ENCODE measurements at places on chromosomes 7 and 10.

DNA sequence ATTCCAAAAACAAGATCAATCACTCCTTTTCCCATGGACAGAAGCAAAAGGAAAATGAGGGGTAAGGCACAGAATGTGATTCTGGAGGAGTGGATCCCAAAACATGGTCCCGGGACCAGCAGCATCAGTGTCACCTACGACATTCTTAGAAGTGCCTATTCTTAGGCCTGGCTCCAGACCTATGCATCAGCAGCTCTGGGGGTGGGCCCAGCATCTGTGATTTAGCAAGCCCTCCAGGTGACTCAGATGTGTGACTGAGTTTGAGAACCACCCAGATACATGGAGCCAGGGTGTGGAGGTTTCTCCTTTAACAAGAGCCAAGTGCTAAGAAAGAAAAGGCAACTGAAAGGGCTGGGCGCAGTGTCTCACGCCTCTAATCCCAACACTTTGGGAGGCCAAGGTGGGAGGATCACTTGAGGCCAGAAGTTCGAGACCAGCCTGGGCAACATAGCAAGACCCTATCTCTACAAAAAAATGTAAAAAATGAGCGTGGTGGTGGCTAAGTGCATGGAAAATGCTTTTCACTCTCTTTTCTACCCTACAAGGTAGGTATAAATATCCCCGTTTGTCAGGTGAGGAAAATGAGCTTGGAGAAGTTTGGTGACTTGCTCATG, 17.1 kb upstream of the ARPC1A start:
- H3K36me3 ChIP-seq: no peaks in the 10 kb centered on the region
- peaks cover 2% of the 10 kb centered on the region for H3K4me1 ChIP-seq
- no peak overlapping the region for H3K27ac ChIP-seq
- H3K4me3 ChIP-seq: no peak overlapping the region
- peaks cover 53% of the 10 kb centered on the region for H3K27me3 ChIP-seq

- no peaks in the 10 kb centered on the region for H3K27me3 ChIP-seq
- peaks cover 46% of the 10 kb centered on the region for H3K4me1 ChIP-seq
- H3K36me3 ChIP-seq: peaks cover 2% of the 10 kb centered on the region
- no peak for DNase-seq
Measured at GRCh38 chr7:37109016-37109683, 339.5 kb downstream of the ELMO1 start.

- H3K4me1 ChIP-seq: no peaks in the 10 kb centered on the region
- no peak overlapping the region for H3K27ac ChIP-seq
- H3K4me3 ChIP-seq: no peak overlapping the region
- DNase-seq: no peak
- no peaks in the 10 kb centered on the region for H3K36me3 ChIP-seq
Measured at GRCh38 chr7:95608359-95609173, 12.2 kb upstream of the PDK4 start.

DNA sequence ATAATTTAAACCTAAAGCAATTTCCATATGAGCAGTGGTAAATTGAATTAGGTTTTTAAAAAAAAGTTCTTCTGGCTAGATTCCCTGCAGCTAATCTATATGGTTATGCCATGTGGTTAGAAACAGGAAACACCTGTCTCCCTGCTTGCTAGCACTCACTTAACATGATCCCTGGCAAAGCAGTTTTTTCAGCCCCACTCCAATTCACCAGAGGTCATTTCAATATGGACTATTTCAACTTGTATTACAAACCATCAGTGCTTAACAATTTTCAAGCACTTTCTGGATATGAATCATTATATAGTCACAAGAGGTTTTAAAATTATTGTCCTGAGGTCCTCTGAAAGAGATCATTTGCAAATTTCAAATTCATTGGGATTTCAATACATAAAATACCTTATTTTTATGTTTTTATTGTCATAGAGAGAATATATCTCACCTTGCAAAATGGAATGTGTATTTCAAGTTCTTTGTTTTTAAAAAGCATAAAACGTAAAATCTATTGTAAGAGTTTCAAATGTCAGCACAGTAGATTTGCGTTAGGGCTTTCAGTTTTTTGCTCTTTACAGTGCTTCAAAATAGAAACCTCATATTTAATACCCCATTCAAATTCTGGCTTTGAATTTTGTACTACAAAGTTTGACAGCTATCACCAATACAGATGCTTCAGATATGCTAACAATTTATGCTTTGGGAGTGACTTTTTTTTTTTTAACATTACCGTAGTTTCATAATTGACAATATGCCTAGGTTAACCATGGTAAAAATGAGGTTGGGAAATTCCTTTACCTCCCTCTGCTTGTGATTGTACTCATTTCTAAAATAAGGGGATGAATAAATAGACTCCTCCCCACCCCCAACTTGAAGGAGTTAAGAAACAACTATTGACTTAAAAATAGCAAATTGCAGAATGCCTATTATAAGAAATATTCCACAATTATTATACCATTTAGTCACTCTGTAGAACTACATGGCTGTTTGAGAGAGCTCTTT, 117.5 kb upstream of the HGF start:
- H3K27me3 ChIP-seq: no peaks in the 10 kb centered on the region
- DNase-seq: no peak
- no peaks in the 10 kb centered on the region for H3K4me1 ChIP-seq
- H3K36me3 ChIP-seq: no peaks in the 10 kb centered on the region
- H3K4me3 ChIP-seq: no peak overlapping the region

DNA sequence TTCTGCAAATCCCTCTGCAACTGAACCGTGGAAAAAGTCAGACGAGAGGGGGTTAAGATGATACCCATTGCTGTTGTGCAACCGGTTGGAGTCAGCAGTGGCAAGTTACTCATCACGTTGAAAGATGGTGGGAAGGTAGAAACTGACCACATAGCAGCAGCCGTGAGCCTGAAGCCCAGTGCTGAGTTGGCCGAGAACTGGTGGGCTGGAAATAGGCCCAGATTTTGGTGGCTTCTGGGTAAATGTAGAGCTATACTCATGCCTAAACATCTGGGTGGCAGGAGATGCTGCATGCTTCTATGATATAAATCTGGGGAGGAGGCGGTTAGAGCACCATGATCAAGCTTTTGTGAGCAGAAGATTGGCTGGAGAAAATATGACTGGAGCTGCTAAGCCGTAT, 78.6 kb downstream of the ARL5B start:
- no peaks in the 10 kb centered on the region for H3K36me3 ChIP-seq
- H3K27ac ChIP-seq: no peak overlapping the region
- no peak for DNase-seq
- H3K4me1 ChIP-seq: no peaks in the 10 kb centered on the region

DNA sequence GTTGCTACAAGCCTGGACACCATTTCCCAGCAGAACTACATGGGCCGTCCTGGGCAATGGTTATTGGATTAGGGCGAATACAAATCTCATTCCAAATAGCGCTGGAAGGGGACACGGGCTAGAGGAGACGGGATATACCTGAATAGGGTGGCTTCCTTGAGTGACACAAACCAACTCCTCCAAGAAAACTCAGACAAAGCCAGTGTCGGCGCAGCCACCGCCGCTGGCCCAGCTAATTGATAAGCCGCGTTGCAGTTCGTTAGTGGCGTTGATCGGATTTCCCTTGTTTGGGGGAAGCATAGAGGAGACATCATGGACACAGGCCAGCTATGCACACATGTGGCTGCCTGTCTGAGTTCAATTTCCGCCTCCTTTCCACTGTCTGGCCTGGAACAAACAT, 55.7 kb downstream of the EBF3 start:
- H3K36me3 ChIP-seq: no peaks in the 10 kb centered on the region
- no peak overlapping the region for H3K27ac ChIP-seq
- no peaks in the 10 kb centered on the region for H3K4me1 ChIP-seq
- no peak for DNase-seq

- H3K27ac ChIP-seq: no peak overlapping the region
- no peaks in the 10 kb centered on the region for H3K27me3 ChIP-seq
- H3K4me1 ChIP-seq: no peaks in the 10 kb centered on the region
- H3K36me3 ChIP-seq: no peaks in the 10 kb centered on the region
- H3K4me3 ChIP-seq: no peak overlapping the region
- no peak for DNase-seq
Measured at GRCh38 chr7:68730194-68730593, 868.1 kb upstream of the AUTS2 start.

DNA sequence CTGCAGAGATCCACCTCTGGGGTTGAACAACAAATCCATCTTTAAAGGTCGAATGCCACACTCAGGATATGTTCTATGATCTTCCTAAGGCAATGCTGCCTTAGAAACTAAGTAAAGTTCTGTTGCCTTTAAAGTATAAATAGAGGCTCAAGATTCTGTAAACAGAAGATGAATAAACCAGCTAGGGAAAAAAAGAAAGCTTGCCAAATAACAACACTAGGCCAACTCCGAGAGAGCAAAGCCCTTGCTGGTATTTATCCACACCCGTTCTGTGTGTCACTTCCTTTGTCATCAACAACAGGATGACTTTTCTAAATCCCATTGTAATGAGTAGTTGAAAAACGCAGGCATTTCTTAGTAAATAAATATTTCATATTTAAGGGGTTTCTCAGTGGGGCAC, 330.0 kb upstream of the GLI3 start:
- H3K27ac ChIP-seq: no peak overlapping the region
- no peaks in the 10 kb centered on the region for H3K36me3 ChIP-seq
- H3K27me3 ChIP-seq: no peaks in the 10 kb centered on the region
- DNase-seq: no peak

DNA sequence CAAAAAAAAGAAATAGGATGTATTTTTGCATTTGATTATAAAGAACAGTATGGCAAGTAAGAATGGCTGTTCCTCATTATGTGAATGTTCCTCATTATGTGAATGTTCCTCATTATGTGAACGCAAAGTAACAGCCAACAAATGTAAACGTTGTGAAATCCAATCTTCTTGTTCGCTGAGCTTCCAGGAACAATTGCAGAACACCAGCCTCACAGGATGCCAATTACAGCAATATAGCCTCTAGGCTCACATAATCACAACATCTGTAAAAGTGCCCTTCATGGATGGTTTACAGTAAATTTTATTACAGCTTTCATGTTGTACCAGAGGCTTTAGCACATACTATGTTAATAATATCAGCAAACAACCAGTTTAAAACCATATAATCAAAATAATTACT, 71.6 kb downstream of the THSD7A start:
- no peak overlapping the region for H3K4me3 ChIP-seq
- no peaks in the 10 kb centered on the region for H3K36me3 ChIP-seq
- no peak overlapping the region for H3K27ac ChIP-seq
- no peak for DNase-seq
- H3K4me1 ChIP-seq: no peaks in the 10 kb centered on the region
- no peaks in the 10 kb centered on the region for H3K27me3 ChIP-seq

GRCh38 chr10:104816501-104816900, 175.4 kb downstream of the SORCS3 start:
- peaks cover 8% of the 10 kb centered on the region for H3K27me3 ChIP-seq
- no peak overlapping the region for H3K27ac ChIP-seq
- no peak for DNase-seq
- H3K4me3 ChIP-seq: no peak overlapping the region
- H3K4me1 ChIP-seq: peaks cover 3% of the 10 kb centered on the region

- DNase-seq: no peak
- no peaks in the 10 kb centered on the region for H3K4me1 ChIP-seq
- H3K27ac ChIP-seq: no peak overlapping the region
- H3K4me3 ChIP-seq: no peak overlapping the region
Measured at GRCh38 chr10:62866451-62866850, 50.3 kb upstream of the EGR2 start.

DNA sequence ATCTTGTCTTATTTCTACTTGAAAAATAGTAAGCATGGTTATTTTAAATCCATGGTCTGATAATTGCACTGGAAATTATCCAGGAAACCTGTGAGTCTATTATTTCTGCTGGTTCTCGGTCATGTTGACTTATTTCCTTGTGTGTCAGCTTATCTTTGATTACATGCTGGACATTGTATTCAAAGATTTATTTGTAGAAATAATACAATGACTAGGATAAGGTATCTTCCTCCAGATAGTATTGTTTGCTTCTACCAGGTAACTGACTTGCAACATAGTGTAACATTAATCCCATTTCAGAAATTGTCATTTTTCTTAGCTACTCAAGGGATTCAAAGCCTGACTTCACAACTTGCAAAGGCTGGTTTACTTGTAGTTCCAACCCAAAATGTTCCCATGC, 33.4 kb downstream of the PLXNA4 start:
- no peaks in the 10 kb centered on the region for H3K36me3 ChIP-seq
- no peak overlapping the region for H3K27ac ChIP-seq
- H3K4me1 ChIP-seq: peaks cover 3% of the 10 kb centered on the region

DNA sequence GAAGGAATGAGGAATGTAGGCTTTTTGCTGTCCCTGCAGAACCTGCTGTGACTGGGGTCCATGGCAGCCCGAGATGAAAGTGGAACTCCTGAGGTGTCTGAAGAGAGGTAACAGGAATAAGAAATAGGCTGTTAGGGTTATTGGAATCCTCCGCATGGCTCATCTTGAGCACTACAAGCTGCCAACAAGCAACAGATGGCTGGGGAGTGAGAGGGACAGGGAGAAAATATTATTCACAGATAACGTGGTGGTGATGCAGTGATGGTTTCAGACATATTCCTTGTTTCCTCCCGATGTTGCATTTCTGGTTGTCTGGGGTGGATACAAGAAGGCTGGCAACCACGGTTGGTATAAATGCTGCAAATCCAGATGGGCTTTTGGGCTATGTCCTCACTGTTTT, 46.1 kb downstream of the AP3M1 start:
- no peak for DNase-seq
- H3K4me1 ChIP-seq: peaks cover 4% of the 10 kb centered on the region
- no peaks in the 10 kb centered on the region for H3K27me3 ChIP-seq
- H3K4me3 ChIP-seq: no peak overlapping the region

DNA sequence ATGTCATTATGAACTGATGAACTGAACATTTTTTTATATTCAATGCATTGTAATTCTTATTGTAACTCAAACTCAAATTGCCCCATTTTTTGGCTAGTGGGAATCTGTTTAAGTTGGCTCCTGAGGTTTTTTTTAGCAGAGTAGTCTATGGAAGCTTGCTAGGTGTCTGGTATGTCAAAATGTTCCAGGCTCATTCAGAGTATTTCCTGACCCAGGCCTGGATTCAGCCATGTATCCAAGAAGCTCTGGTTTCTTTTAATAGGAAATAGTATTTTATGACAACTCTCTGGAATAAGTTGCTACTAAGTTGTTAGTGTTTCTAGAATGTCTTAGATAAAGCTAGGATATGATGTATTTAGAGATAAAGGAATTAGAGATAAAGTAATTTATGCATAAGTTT, 288.0 kb downstream of the ARL4A start:
- no peak overlapping the region for H3K27ac ChIP-seq
- H3K4me3 ChIP-seq: no peak overlapping the region
- no peaks in the 10 kb centered on the region for H3K4me1 ChIP-seq
- H3K36me3 ChIP-seq: no peaks in the 10 kb centered on the region

- H3K4me1 ChIP-seq: peaks cover 9% of the 10 kb centered on the region
- no peaks in the 10 kb centered on the region for H3K36me3 ChIP-seq
- H3K27me3 ChIP-seq: no peaks in the 10 kb centered on the region
- H3K4me3 ChIP-seq: no peak overlapping the region
- DNase-seq: no peak
- H3K27ac ChIP-seq: no peak overlapping the region
Measured at GRCh38 chr7:135224027-135224426, 9.6 kb upstream of the STRA8 start.

GRCh38 chr10:86306628-86307278, 59.8 kb downstream of the GRID1 start:
- no peaks in the 10 kb centered on the region for H3K36me3 ChIP-seq
- peaks cover 56% of the 10 kb centered on the region for H3K27me3 ChIP-seq
- no peak overlapping the region for H3K4me3 ChIP-seq

- H3K4me3 ChIP-seq: peak overlapping the region; percentile 0
- no peak overlapping the region for H3K27ac ChIP-seq
- peaks cover 43% of the 10 kb centered on the region for H3K36me3 ChIP-seq
Measured at GRCh38 chr10:130171196-130171595, 35.0 kb downstream of the GLRX3 start.

- H3K4me1 ChIP-seq: peaks cover 26% of the 10 kb centered on the region
- peak overlapping the region; percentile 69 for H3K27ac ChIP-seq
- H3K27me3 ChIP-seq: no peaks in the 10 kb centered on the region
- peaks cover 15% of the 10 kb centered on the region for H3K36me3 ChIP-seq
- peak overlapping the region; percentile 80 for H3K4me3 ChIP-seq
Measured at GRCh38 chr7:73717025-73717807, 2.3 kb downstream of the STX1A start.
